ENCODE measurements at places on chromosomes 6 and 20.

DNA sequence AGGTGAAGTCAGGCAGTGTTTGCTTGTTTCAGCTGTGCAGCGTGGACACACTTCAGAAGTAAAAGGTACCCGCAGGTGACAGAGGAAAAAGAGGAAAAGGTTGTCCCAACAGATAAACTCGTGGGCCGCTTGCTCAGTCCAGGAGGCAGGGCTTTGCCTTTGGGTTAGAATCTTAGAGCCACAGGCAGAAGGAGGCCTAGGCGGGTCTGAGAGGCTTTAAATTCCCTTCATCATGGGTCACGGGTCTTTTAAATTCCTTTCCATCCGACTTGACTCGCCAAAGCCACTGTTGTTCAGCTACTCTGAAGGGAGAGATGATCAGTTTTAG lies 48.2 kb downstream of the AGPAT4 start:
- no peak for DNase-seq

DNA sequence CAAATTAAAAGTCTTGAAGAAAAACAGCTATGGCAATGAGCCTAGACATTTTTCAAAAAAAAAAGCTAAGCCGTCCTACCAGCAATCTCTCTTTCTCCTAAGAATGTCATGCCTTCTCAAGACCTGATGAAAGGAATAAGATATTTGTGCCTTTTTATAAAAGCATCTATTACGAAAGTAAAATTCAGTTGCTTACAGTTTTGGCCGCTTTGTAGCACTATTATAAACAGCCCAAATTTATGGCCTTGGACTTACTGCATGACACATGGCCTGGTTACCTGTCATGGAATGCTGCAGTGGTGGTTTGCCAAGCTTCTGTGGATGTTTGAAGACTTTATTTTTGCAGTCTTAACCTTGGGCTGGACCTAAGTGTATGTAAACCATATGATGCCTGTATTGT lies 22.2 kb upstream of the VAPB start:
- DNase-seq, result no peak

- no peak for DNase-seq
Observed at GRCh38 chr6:43977404-43978111, 149.7 kb downstream of the MRPL14 start.

GRCh38 chr6:75673884-75674283 lies 72.2 kb downstream of the SENP6 start:
- DNase-seq, result no peak

- DNase-seq, result no peak
Observed at GRCh38 chr20:24969186-24970029, 20.3 kb downstream of the CST7 start.

DNA sequence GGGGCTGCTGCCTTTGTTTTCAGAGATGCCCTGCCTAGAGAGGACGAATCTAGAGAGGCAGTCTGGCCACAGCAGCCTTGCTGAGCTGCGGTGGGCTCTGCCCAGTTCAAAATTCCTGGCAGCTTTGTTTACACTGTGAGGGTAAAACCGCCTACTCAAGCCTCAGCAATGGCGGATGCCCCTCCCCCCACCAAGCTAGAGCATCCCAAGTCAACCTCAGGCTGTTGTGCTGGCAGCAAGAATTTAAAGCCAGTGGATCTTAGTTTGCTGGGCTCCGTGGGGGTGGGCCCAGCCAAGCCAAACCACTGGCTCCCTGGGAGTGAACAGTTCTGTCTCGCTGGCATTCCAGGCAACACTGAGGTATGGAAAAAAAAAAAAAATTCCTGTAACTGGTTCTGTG lies 970.9 kb downstream of the TBC1D32 start:
- no peak for DNase-seq

DNA sequence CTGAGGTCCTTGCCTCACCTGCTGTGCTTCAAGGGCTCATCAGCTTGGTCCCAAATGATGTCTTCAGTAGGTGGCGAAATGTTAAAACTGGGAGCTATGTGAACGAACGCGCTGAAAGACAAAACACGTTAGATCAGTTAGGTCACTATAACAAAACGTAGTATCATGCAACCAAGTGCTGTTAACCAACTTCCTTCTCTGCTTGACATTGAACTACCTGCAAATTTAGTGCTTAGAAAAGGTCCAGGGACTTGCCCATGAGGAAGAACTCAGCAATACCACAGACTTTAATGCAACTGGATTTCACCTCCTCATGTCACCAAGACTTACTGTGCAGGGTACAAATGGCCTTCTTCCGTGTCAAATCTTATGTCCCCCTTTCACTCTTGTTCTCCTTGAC lies 24.8 kb downstream of the BACH2 start:
- DNase-seq, result no peak

DNA sequence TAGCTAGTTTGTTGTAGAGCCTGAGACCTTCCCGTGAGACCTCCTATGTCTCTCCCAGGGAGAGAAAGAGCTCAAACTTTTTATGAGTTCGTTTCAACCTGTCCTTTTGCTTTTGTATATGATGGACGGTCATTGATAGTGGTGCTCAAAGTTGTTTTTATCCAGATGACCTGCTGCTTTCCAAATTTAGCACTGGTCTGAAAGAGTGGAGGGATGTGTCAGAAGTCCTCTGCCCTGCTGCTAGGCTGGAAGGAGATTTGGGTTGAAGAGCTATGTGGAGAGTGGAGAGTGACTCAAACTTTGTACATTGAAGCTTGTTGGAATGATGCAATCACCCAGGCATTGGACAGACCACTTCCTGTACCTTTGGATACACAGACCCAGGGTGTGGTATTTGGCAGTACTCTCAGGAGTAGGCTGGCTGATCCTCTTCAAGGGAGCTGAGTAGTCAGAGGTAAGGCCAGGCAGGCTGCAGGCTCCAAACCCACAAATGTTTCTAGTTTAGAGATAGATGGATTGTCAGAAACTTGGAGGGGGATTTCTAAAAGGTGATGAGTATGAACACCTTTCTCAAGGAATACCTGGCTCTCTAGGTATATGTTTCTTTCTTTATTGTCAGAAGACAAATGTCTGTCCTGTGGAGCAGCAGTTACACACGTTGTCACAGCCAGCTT lies 49.4 kb upstream of the RREB1 start:
- no peak for DNase-seq

DNA sequence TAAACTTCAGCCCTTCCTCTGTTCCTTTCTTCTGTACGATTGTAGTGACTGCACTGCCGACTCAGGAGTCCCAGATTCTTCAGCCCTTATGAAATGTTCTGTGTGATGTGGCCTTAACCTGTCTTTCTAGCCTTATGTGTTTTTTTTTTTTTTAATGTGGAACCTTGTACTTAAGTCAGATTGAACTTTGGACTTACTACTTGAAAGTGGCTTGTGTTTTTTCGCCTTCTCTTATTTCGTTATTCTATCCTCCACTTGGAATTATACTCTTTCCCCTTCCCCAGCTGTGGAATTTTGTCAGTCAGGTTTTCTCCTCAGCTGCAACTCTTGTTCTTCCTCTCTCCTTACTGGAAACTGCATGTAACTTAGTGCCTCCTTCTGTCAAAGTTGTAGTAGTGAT lies 8.8 kb downstream of the CEP43 start:
- DNase-seq, result no peak

DNA sequence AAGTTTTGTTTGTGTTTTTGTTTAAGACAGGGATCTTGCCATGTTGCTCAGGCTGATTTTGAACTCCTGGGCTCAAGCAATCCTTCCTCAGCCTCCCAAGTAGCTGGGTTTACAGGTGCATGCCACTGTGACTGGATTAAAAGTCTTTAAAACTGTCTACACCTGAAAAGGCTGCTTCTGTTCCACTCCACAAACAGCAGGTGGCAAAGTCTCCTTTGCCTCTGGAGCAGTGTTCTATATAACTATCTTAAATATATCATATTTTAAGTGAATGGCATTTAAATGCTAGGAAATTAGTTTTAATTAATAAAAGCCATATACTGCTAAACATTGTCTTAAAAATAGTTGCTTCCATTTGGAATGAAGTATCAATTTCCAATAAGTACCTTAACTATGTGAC lies 89.2 kb upstream of the BCLAF1 start:
- no peak for DNase-seq

DNA sequence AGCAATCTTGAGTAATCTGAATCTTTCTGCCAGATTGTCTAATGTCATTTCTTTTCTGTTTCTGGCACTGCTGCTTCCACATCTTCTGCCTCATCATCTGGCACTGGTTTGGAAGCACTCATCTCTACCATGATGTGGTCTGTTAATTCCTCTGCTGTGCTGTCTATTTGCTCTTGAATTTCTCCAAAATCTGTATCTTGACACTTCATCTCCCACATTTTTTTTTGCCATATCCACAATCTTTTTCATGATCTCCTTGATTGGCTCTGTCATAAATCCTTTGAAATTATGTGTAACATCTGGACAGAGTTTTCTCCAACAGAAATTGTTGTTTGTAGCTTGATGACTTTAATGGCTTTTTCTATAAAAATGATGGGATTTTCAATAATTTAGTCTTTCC lies 417.8 kb upstream of the MANEA start:
- DNase-seq, result no peak

GRCh38 chr6:2988094-2988425 lies 11.6 kb upstream of the NQO2 start:
- no peak for DNase-seq

DNA sequence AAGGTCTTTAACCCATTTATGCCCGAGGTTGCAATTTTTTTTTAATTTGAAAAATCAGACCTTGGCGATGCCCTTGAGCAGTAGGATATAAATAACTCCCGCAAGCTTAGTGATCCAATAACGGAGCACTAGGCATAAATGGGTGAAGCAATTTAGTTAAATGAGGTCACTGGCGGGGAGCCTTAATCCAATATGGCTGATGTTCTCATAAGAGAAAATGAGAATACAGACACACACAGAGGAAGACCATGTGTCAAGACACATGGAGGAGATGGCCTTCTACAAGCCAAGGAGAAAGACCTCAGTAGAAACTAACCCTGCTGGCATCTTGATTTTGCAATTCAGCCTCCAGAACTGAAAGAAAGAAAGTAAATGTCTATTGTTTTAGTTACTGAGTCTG lies 735 bp downstream of the SIRPG start:
- DNase-seq, result no peak

DNA sequence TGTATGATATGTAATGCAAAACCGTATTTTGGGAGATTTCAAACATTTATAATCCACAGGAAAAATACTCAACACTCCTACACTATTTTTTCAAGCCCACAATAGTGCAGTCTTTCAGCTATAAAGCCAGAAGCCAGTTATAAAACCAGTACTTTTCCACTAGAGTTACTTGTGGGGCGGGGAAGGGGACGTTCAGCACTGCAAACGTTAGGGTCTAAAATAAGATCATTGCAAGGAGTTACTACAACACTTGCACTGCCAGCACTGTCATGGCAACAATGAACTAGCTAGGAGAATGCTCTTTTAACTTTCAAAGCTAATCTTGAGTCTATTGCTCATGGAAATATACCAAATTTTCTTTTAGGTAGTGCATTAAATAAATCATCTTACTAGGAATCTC lies 14.7 kb downstream of the SESN1 start:
- peak; percentile 56 for DNase-seq

GRCh38 chr6:34339432-34339831 lies 53.0 kb downstream of the NUDT3 start:
- DNase-seq, result no peak

DNA sequence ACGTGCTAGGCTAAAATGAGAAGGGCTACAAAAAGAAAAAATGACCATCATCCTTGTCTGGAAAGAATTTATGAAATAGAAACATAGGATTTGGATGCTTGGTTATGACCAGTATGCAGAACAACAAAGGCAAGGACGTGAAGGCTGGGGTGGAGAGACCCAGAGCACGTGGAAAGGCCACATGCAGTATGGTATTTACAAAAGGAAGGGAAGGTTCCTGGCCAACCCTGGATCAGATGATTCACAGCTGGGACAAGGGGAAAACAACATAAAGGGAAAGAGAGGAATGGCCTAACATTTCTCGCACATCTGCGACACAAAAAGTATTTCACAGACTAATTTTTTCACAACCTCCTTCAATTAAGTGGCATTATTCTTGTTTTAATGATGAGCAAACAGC lies 8.2 kb downstream of the STX7 start:
- no peak for DNase-seq

DNA sequence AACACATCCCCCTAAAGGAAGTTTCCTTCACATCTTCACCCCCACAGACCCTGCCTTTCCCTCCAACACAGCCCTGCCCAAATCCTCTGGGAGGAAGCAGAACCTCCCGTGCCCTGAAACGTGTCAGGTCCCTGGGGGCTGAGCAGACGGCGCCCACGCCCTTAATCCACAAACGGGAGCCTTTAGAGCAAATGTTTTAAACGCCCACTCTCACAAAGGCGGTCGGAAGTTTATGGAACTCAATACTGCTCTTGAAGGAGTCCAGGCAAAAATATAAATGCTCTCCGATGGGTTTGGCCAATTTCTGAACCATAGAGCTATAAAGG lies 237.1 kb upstream of the AFDN start:
- DNase-seq, result no peak

GRCh38 chr6:43900560-43900915 lies 130.5 kb downstream of the VEGFA start:
- DNase-seq, result no peak

- no peak for DNase-seq
Observed at GRCh38 chr6:49939993-49940498, 23.9 kb downstream of the DEFB114 start.

DNA sequence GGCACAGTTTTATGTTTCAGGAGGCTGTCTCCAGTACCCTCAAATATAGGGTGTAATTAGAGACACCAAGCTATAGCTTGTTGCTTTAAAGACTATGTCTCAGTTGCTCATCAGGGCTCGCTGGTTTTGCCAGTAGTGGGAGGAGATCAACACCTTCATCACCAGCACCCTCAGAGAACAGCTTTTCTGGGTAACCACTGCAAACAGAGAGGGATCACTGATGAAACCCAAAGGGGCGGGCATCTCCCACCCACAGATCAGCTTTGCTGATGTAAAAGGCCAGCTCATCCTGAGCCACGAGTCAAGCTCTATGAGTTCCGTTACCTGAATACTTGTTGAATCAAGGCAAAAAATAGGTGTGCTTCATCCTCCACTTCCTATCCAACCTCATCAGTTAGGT lies 187.7 kb downstream of the AIG1 start:
- DNase-seq, result no peak

GRCh38 chr6:68990317-68990716 lies 355.2 kb downstream of the ADGRB3 start:
- no peak for DNase-seq

DNA sequence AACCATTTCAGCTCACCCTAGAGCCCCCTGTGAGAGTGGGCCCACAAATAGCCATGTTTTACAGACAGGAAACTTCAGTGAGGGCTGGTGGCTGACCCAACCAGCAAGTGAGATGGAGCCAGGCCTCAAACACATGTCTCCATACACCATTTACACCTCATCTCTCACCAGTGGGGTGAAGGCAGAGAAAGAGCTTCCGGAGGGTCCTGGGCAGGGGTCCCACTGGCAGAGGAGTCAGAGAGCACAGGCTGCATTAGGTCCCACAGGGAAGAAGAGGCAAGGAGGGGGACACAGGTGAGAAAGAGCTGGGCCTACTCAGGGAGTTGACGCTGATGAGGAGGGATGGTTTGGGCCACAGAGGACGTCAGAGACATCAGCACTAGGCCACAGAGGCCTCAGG lies 172.6 kb downstream of the VEGFA start:
- no peak for DNase-seq

DNA sequence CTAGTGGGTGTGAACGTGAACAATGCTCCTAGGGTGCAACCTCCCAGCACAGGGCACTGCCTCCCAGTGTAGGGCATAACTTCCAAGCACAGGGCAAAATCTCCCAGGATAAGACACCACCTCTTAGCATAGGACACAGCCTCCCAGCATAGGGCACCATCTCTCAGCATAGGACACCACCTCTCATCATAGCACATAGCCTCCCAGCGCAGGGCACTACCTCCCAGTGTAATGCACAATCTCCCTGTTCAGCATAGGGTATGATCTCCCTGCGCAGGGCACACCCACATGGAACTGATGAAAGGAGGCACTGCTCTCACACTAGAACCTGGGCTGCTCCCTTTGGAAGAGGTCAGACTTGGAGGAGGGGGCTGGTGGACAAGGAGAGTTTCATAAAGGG lies 21.3 kb upstream of the CST1 start:
- DNase-seq, result no peak

All from right cardiac atrium (tissue), 5 donors.